T follicular helper cell (primary cell): ENCODE measurements at places on chromosomes 2 and 18.

- DNase-seq: no peak
Observed at GRCh38 chr18:12630136-12630535, 27.8 kb downstream of the SPIRE1 start.

- no peak for DNase-seq
Observed at GRCh38 chr2:161141033-161141432, 19.2 kb upstream of the TANK start.

DNA sequence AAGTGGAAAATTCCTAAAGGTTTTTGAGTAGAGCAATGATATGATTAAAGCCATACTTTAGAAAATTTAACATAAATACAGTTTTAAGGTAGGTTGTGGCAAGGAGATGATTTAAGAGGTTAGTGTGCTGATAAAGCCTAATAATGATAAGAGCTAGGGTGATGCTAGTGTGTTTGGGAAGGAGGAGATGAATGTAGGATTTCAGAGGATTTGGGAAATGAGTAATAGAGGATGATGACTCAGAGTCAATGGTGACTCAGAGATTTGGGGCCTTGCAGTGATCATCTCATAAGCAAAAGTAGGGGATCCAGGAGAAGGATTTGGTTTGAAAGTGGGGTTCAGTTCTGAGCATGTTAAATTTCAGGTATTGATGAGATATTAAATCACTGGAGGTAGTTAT lies 23.3 kb downstream of the STAMBP start:
- DNase-seq: no peak

DNA sequence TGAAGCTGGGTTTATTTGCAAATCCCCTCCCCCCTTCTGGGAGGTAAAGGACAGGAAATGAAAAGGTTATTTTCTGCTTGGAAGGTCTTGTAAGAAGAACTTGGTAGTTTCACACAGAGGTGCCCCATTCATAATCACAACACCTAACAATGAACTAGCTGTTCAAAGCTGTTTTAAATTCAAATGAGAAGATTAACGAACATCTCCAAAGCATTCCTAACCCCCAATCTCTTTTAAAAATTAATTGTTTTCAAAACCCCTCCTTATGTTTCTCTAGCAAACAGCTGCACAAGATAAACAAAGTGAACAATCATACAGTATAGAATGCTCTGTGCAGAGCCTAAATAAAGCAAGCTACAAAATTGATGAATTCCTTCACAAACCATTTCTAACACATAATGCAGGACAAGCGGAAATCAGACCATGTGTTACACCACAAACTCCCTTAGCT lies 271.4 kb downstream of the SATB2 start:
- no peak for DNase-seq

DNA sequence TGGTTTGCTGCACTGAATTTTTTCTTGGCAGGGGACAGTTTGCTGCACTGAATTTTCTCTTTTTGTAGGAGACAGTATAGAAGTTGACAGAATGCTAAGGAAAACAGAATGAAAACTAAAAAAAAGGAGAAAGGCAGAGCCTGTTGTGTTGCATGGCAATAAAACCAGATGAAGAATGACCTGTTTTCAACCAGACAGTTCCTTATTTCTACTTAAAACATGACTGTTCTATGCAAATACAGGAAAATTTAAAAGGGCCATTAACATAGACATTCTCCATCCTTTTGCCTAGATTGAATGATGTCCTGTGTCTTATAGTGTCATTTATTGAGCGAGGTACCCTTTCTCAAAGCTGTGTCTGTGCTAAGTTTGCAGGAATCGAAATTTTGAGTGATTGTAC lies 33.3 kb downstream of the ABI2 start:
- no peak for DNase-seq

DNA sequence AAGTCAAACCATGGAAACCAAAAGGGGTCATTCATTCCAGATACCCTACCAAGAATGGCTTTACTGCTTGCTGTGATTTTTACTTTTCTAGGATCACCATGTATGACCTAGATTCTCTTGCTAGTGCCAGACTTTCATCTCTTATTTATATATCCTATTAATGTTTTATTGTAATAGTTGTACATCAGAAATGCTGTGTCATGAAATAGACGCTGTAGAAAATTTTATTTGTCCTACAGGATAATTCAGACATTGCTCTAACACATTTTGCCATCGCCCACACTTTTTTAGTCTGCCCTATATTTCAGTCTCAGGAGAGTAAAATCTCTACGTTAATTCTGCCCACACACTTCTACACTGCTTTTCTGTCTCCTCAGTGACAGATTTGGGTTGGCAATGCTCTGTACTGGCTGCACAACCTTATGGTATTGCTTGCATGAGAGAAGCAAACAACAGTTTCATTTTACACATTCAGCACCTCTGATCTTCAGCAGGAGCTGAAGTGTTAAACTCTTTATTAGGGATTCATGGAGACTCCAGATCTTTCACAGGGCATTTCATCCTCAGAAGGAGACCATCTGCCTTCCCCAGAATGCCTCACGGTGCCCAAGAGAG lies 871.8 kb upstream of the CHAC2 start:
- DNase-seq: no peak

GRCh38 chr2:222797261-222797660 lies 63.6 kb upstream of the ACSL3 start:
- DNase-seq: no peak

GRCh38 chr2:203782262-203782976 lies 76.0 kb downstream of the CD28 start:
- DNase-seq: peak; percentile 45

GRCh38 chr2:94995553-94996304 lies 29.8 kb upstream of the MAL start:
- no peak for DNase-seq

DNA sequence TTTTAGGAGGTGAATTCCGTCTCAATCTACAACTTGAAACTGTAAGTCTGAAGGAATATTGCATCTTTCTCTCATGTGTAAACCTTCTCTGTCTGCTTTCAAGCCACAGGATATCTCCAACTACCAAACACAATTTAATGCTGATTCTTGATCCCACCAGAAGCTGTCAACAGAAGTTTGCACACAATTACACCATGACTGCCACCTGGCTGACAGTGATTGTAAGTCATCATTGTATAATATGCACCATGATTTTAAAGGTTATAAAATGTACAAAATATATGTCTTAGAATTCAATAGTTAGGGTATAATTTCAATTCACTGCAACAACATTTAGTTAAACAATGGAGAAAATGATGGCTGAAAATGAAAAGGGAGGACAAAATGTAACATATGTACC lies 18.4 kb downstream of the PREPL start:
- DNase-seq: no peak

DNA sequence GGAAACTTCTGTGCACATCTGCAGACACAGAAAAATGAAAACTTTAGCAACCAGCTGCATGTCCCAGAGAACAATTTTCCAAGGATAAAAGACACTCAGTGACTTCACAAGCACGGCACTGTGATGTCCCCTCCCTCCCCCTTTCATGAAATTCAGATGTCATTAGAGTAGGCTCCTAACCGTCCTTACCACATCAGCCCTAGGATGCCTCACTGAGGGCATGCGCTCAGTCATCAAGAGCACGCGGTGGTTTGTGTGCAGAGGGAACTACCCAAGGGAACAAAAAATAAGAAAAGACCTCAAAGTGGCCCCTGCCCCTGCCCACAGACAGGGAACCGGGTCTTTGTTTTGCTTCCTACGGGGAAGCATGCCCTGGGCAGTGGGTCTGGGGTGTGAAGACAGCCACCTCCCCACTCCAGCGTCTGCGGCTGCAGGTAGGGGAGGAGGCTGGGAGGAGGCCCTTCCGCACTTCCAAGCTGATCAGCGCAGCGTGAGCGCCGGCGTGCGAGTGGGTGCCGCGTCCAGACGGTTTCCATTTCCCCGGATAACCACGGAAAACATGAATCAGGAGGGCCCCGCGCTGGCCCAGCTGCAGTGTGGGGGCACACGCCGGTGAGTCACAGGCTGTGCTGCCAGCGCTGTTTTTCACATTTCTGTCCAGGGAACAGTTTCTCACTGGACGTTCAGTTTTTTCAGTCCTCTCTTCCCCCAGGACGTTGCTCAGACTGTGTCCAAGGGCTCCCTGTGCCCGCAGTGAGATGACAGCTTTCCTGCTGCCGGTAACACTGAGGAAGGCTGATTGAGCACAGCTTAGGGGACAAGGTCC lies 70.6 kb downstream of the COPS8 start:
- DNase-seq: no peak

GRCh38 chr2:206555721-206556120 lies 86.6 kb upstream of the FAM237A start:
- no peak for DNase-seq

- no peak for DNase-seq
Observed at GRCh38 chr2:184326066-184326465, 272.3 kb upstream of the ZNF804A start.

DNA sequence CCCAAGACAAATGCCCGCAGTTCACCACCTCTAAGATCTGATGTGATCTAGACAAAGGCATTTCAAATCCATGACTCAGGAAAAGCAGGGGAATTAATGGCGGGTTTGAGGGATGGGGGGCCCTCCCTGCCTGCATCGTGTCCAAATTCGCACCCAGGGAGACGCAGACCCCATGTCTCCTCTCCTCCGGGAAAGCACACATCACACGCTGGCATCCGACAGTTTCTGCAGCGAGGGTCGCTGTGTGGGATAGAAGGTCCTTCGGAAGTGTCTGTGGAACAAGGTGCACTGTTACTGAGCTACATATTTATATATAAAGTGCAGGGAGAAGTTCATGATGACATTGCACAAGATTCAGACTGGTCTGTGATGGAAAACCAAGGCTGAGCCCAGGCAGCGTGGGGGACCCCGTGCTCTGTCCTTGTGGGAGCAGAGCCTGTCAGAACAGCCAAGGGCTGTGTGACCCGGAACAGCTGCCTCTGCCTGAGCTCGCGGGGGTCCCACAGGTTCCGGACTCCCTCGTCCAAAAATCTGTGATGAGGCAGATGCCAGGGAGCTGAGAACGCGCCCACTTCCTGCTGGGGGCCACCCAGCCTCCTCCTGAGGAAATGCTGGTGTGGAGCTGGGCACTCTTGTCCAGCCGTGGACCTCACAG lies 82.3 kb upstream of the CTDP1 start:
- DNase-seq: no peak

DNA sequence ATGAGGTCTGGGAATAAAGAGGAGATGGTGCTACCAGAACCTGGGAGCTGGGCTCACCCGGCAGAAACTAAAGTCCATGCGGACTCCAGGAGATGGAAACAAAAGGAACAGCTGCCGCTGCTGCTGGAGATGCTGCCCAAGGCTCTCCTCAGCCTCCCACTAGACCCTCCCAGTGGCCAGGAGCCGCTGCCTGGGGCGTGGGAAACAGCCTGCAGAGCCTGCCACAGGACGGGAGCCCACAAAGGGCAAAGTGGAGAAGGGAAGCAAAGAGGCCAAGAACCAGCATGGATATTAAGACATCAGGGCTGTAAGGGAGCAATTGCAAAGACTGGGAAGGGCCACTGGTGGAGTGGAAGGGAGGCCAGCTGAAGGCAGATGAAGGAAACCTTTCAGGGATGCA lies 179.6 kb downstream of the NCK2 start:
- no peak for DNase-seq

DNA sequence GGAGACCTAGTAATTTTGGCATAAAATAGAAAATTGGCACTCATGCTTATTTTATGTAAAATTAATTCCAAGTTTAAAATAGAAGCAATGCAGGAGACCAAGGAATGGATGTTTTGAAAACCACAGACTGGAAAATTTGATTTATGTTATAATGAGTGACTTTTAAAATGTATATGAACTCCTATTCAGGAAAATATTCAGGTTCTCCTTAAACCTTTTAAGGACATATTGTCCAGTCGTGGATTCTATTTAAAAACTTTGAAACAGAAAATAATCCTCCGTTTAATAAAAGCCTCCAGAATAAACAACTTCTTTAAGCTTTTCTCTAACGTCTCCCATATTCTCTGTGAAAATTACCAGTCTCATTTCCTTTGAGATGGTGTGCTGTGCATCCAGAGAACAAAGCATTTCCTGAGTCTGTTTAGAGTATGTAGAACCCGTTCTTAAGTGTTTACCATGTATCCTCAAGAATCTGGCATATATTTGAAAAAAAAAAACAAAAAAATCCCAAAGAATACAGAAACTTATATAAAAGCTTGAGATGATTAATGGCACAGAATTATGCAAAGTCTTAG lies 8.6 kb upstream of the YES1 start:
- no peak for DNase-seq

- no peak for DNase-seq
Observed at GRCh38 chr18:41482501-41482900, 472.5 kb upstream of the PIK3C3 start.

- DNase-seq: no peak
Observed at GRCh38 chr2:207970826-207971180, 54.5 kb downstream of the PLEKHM3 start.

DNA sequence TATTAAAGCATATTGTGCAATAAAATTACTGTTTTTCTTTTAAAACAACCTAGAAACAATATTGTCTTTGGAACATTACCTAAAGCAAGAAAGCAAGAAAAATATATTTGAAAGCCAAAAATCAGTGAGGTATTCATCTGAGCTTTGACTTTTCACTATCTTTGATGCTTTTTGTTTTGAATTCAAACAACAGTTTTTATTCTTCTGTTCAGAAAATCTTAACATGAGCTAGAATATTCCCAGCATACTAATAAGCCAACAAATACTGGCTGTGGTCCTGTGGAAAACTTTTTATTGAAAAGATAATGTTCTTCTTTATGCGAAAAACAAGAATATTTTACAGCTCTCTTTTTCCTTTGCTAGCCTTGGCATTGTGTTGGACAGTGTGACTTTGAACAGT lies 19.8 kb downstream of the FAM171B start:
- DNase-seq: no peak

DNA sequence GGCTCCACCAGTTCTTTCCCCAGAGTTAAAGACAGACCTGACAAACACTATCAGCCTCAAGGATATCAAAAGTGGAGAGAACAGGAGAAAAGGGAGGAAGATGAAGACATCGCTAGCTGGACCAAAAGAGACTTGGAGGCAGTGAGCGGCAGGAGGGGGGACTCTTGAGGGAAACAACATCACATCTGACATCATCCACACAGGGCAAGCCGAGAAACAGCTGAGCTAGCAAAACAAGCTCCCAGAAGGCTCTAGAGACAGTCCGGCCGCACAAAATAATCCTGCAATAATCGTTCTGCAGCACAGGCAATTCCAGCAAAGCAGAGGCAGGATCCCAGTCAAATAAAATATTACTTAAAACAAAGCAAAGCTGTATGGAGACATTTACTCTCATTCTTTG lies 239.8 kb downstream of the EN1 start:
- DNase-seq: no peak

- DNase-seq: no peak
Observed at GRCh38 chr2:30206461-30207430, 24.6 kb upstream of the LBH start.
